ENCODE measurements at places on chromosomes 4 and X.
A peak's percentile ranks its signal among the peaks of the same experiment; 100 is the strongest.

GRCh38 chr4:183096276-183096965 is 2.6 kb upstream of the WWC2 start:
- DNase-seq: no peak

- DNase-seq: no peak
Measured at GRCh38 chr4:73901031-73901430, 31.8 kb downstream of the CXCL1 start.

GRCh38 chr4:145785391-145786008 is 105.6 kb downstream of the C4orf51 start:
- no peak for DNase-seq

GRCh38 chrX:821327-822107 is 190.9 kb downstream of the SHOX start:
- no peak for DNase-seq

- no peak for DNase-seq
Measured at GRCh38 chrX:74372272-74372671, 49.0 kb upstream of the SLC16A2 start.

GRCh38 chrX:115023811-115024210 is 6.4 kb upstream of the IL13RA2 start:
- DNase-seq: no peak

GRCh38 chrX:39196192-39197102 is 395.2 kb downstream of the MID1IP1 start:
- peak; percentile 72 for DNase-seq

GRCh38 chrX:134236626-134237614 is at the start of gene CCDC160:
Gene CCDC160 (plus strand): TSS chrX:134237182. CDS start chrX:134244801, 7,619 bp downstream.
- DNase-seq: peak; percentile 28

DNA sequence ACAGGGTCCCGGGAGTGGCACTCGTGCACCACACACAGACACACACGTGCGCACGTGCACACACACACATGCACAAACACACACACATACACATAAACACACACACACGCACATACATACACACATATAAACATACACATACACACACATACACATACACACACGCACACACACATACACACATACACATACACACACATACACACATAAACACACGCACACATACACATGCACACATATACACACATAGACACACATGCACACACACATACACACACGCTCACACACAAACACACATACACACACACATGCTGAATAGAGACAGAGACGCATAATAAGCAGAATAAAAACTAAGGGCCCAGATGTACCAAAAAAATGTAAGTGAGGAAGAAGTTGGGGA is 332.2 kb upstream of the CXorf51B start:
- no peak for DNase-seq

DNA sequence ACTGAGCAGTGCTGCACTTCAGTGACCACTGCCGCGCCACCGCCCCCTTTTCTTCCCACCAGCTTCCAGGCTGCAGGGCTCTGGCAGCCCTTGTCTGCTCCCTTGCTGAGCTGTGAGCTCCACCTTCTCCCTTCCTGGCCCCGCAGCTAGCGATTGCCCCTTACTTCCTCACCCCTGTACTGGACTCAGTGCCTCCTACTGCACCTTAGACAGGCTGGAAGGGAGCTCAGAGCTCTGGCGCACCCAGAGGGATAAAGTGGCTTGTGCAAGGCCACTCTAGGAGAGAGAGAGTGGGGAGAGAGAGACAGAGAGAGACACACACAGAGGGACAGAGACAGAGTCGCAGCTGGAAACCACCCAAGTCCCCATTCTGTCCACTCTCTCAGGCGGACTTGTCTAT is 6.0 kb downstream of the RASL11B start:
- no peak for DNase-seq

DNA sequence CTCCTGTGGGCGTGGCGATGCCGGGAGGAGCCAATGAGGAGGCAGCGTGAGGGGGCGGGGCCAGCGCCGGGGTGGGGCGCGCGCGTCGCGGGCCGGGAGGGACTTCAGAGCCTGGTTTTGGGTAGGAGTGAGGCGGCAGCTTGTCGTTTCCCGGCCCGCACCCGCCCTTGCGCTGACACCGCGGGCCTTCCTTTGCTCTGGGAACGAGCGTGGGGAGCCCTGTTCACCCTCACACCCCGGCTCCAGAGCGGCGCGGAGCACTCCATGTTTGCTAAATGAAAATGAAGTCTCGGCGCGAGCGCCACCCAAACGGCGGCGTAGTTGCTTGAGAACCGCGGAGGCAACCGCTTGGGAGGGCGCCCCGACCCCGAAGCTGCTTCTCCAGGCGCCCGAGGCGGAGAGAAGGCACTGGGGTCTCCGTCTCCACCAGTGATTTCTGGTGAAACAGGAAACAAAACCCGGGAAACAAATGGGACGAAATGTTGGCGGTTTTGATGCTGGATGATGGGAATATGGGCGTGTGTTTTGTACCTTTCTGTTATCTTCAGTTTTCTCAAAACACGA is 497 bp upstream of the GRPEL1 start:
- DNase-seq: no peak

DNA sequence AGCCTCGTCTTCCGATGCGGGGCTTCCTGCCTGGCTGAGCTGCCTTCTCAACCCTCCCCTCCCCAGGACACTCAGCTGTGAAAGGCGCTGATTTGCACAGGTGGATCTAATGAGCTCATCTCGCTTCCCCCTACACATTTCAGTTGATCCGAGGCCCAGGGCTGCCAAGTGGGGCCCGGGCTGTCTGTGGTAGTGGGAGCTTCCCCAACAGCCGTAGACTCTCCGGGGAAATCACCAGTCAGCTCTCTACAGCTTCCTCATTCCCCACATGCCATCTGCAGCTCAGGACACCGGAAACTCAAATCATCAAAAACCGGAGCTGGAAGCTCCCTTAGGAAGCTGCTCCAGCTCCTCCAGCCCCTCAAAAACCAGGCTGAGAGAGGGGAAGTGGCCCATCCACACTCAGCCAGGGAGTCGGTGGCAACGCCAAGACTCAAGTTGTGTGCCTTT is 56.2 kb downstream of the SMIM20 start:
- no peak for DNase-seq

DNA sequence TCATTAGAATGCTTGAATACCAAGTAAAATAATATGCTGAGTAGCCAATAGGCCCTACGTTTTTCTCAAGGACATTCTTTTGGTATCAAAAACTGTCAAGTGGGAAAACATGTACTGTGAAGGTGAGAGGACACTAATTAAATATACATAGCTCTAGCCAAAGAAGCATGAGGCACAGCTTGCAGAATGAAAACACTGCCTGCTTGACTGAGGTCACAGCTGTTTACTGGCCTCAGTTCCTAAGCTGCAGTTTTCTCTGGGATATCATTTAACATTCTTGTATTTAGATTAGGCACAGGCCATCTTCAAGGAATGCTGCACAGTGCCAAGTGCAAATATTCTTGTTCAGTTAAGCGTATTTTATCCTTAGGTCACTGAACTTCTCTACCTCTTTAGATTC is 78.6 kb downstream of the NAP1L3 start:
- no peak for DNase-seq

- DNase-seq: no peak
Measured at GRCh38 chr4:53671757-53672156, 80.5 kb upstream of the LNX1 start.

GRCh38 chr4:61173799-61174198 is 26.3 kb upstream of the ADGRL3 start:
- no peak for DNase-seq

GRCh38 chr4:147821555-147821954 is 89.7 kb downstream of the ARHGAP10 start:
- DNase-seq: no peak

- DNase-seq: no peak
Measured at GRCh38 chr4:85409251-85409650, 65.7 kb upstream of the ARHGAP24 start.

DNA sequence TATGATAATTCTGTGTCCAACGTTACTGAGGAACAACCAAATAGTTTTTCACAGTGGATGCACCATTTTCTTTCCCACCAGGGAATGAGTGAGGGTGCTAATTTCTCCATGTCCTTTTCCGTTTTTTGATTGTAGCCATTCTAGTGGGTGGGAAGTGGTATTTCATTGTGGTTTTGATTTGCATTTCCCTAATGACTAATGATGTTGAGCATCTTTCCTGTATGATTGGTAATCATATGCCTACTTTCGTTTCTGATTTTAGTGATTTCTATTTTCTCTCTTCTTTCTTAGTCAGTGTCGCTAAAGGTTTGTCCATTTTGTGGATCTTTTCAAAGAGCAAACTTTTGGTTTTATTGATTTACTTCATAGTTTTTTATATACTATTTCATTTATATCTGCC is 32.1 kb upstream of the TEX13D start:
- DNase-seq: no peak

GRCh38 chr4:119130365-119131065 is 5.1 kb upstream of the MYOZ2 start:
- DNase-seq: no peak

DNA sequence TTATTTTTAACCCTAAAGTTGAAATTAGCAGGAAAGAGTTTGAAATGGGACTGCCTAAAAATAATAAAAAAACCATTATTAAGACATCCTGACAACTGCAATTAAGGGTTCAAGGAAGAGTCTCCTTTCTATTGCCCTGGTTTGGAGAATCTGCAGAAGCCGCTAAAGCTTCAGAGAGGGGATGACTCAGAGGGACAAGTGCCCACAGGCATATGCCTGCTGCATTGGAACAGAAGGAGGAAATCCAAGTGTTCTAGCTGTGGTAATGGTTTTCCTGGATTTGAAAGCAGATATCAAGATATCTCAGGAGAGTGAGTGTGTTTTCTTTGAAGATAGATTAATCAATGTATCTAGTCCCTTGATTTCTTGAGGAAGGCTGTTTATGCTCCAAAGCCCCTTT is 235.1 kb upstream of the TAPT1 start:
- no peak for DNase-seq

DNA sequence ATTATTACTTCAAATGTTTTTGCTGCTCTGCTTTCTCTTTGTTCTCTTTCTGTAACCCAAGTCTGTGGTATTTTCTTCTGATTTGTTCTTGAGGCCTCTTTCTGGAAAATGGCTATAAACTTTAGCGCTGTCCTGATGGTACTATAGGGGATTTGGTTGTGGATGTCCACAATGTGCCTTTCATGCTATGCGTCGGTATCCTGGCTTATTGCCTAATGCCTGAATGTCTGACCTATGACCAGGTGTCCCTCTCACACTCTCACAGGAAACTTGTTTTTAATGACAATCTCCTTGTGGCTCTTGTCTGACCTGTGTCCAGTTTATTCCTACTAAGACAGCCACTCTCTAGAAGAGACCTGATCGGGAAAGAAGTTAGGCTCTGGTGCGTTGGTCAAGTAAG is 222.4 kb upstream of the NR3C2 start:
- no peak for DNase-seq

DNA sequence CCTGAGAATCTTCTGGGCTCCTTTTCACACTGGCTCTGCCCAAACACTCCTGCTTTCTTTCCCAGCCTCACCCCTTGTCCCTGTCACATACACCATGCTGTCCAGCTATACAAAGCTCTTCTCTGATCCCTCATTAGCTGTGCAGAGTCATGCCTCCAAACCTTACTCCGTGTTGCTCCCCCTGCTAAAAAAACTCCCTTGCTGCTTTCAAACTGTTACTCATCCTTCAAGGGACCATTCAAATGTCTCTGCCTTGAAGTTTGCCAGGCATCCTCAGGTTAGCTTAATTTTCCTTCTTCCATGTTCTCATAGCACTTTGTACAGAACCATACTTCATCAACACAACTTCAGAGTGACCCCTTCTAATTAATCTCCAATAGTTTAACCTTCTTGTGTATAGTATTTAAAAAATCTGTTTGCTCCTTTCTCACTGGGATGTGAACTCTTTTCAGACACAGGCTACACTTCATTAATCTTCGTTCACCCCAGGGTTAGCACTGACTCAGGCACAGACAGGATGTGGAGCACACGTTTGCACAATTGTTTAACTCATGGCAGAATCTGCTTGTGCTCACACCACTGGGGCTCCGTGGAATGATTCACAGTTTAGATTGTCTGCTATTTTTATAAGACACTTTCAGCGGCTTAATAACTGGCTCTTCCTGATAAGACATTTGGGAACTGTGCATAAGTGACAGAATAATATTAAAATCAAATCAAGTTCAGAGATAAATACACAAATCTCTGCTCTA is 21.4 kb upstream of the SEL1L3 start:
- peak; percentile 71 for DNase-seq

DNA sequence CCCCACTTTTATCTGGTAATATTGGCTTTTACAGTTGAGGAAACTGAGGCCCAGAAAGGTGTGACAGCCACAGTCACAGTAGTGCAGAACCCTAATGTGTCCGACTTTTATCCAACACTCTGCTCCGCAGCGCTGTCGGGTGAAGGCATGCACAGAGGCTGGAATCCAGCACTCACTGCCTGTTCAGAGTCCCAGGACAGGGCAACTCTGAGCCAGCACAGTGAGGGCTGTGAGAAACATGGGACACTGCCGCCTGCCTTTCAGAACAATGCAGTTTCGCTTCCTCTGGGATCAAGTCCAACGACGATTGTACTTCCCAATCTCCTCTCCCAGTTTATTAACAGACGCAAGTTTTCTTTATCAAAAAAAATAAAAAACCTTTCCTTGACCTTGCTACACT is 41.9 kb upstream of the PDGFRA start:
- DNase-seq: no peak

DNA sequence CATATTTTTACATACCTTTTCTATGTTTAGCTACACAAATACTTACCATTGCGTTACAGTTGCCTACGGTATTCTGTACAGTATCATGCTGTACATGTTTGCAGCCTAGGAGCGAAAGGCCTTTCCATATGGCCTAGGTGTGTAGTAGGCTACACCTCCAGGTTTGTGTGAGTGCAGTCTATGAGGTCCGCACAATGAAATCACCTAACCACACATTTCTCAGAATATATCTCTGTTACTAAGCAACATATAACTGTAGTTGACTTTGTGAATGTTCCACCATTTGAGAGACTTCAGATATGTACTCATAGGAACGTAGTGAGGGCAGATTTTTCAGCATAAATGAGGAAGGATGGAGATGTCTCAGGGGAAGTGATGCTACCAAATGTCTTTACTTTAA is 62.6 kb downstream of the WWC2 start:
- no peak for DNase-seq

- DNase-seq: no peak
Measured at GRCh38 chrX:129613596-129613995, 41.2 kb downstream of the APLN start.

DNA sequence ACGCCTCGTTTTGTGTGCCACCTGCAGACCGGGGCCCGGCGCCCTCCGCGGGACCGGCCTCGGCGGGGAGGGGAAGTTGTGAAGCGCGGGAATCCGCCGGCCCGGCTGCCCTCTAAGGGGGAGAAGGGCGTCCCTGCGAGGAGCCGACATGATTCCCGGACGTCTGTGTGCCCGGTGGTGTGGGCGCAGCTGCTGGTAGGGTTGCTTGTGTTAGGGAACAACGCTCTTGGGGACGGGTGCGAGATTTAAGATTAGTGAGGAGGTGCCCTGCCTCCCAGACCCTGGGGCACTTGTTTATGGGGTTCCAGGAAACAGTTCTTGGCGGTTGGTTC is 627 bp downstream of the CDKN2AIP start:
- DNase-seq: no peak

DNA sequence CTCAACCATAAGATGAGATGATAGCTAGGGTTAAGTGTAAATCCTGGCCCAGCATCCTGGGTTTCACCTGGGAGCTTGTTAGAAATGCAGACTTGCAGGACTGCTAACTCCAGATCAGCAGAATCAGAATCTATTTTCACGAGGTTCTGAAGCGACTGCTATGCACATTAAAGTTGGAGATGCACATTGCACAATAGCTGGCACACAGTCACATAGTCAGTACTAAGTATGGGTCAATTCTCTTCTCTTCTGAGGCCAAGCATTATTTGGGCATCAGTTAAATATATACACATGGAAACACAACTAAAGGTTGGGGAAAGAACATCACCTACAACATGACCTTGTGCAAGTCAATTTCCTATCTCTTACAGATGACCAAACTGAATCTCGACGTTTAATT is 155.1 kb upstream of the FGF13 start:
- DNase-seq: no peak

Measured in Caki2 (cell line).